ENCODE measurements at places on chromosomes 4 and X. TPM values are rescaled to one million over a fixed set of nuclear protein-coding genes. Genes with fewer than 3 reads are reported as not detected.

Gene RAB40AL
- 0.31 TPM for total RNA-seq

Gene WNK3
- 65.8 TPM for total RNA-seq

GRCh38 chr4:86957215-86957614 is 22.4 kb downstream of the AFF1 start:
- no peak for DNase-seq

DNA sequence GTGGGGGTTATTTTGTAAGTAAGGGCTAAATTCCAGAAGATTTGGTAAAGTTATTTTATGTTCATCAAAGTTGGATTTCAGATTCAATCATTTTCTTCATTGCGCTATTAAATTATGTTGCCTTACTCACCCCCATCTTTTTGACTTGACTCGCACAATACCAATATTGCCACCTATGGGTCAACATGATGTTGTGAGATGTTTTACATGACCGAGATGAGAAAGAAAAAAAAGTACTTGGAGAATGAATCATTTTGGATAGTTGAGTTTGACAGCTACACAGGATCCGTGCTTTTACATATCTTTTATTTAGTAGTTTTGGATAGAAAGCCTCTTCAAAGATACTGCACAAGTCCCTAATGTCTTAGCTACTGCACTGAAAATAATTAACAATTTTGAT is 224.2 kb upstream of the EMCN start:
- DNase-seq, result no peak

GRCh38 chr4:161936625-161937550 is 226.9 kb downstream of the FSTL5 start:
- no peak for DNase-seq

All from occipital lobe (tissue), 3 donors.